ENCODE measurements at places on chromosomes 2 and 18.

- DNase-seq: no peak
Measured at GRCh38 chr2:170742896-170743529, 27.2 kb upstream of the ERICH2 start.

GRCh38 chr2:112154246-112155117, 16.3 kb downstream of the FBLN7 start:
- no peak for DNase-seq

GRCh38 chr2:226720948-226721347, 78.7 kb downstream of the IRS1 start:
- DNase-seq: no peak

DNA sequence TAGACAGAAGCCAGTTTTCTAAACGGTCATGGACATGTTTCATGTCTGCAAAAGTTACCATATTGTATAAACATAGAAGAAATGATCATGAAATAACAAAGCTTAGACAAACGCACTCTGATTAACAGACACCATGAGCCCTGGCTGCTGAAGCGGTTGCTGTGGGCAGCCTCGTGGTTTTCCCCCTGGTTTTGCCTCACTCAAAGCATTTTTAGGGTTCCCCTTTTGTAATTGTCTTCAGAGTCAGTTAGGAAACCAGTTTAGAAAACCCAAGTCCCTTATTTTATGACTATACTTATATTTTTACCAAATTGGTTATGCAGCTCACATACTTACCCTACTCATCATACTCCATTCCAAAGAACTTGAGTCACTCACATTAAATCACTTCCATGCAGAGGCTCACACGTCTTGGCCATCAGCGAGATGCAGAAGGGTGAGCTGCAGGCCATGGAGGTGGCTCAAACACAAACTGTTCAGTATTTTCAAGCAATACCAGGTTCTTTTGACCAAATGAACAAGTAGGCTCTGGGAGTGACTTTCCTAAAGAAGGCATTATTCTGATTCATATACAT, 105.6 kb upstream of the SALL3 start:
- peak; percentile 13 for DNase-seq

DNA sequence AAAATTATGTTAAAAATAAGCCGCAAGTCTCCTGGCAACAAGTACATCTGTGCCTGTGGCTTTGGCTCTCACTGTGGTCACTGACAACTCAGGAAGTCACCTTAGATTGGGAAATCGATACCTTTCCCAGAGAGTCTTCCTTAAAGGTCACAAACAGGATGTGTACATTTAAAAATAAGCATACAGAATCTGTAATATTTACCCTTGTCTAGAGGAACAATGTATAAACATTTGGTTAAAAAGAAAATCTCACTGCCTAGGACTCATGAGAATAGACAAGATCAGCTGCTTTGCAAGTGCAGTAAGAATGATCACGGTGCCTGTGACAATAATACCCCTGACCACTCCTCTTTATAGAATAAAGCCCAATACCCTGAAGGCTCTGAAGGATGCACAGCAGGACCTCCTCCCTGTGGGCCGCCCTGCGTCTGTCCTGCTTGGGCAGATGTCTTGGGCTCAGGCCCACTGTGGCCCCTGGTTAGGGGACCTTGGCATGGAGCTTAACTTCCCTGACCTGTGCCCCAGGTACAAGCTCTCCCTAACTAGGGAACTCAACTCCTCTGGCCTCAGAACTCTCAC, 98.0 kb upstream of the MGAT4A start:
- no peak for DNase-seq

DNA sequence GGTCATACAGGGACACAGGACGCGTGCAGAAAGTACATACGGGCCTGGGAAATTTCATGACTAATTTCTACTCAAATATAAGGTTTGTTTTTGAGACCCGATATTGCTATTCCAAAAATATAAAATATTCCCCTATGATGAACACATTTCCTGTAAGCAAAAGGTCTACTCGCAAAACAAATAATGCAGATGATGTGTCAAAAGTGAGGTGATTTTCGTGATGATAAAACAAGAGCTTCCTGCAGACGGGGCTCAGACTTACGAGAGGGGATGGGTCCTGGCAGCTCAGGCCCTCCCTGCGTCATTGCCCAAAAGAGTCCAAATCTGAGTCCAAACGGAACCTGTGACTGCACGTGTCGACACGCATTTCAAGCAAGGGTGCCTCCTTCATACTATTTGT, 62.7 kb downstream of the MBP start:
- no peak for DNase-seq

GRCh38 chr18:76410033-76410432, 85.0 kb downstream of the ZNF516 start:
- DNase-seq: no peak

DNA sequence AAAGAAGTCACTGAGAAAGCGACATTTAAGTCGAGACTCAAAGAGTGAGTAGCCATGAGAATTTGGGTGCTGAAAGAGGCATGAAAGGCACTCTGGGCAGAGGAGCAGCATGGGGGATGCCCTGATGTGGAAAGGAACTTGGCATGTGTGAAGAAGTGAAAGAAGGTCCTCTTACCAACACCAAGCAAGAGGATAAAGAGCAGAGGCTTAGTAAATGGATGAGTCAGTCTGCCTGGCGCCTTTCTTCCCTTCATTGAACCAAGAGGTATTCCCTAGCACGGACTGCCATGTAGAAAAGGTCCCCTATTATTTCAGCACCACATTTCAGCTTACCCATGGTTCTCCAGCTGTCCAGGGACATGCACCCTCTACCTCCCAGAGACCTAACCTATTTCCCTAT, 221.1 kb upstream of the NRP2 start:
- no peak for DNase-seq

DNA sequence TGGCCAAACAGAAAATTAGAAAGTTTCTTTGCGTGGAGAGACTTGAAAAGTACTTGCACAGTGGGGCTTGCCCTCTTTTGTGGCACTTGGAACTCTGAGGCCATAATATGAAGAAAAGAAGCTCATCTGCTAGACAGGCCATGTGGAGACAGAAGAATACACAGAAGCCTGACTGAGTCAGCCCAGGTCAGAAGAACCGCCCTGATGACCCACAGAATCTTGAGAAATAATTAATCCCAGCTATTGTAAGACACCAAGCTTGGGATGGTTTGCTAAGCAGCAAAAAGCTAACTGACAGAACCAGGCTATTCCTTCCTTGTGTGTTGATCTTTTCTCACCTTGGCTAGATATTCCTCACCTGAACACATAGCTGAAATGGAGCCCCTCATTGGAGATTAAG, 33.7 kb downstream of the G6PC2 start:
- peak; percentile 14 for DNase-seq

DNA sequence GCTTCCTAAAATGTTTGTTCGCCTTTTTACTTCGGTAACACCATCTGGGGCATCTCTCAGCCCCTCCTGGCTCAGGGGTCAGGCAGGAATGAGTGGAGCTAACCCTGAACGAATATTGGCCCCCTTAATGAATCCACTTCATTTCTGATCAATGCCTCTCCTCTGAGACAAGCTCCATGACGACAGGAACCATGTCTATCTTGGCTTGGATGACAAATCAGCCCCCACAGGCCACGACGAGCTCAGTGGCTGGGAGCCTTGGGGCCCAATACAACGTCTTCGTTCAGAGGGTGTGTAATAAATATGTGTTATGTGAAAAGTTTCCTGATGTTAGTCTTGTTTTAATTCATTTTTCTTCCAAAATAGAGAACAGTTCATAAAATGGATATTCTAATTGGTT, 133.0 kb downstream of the COL6A3 start:
- no peak for DNase-seq

DNA sequence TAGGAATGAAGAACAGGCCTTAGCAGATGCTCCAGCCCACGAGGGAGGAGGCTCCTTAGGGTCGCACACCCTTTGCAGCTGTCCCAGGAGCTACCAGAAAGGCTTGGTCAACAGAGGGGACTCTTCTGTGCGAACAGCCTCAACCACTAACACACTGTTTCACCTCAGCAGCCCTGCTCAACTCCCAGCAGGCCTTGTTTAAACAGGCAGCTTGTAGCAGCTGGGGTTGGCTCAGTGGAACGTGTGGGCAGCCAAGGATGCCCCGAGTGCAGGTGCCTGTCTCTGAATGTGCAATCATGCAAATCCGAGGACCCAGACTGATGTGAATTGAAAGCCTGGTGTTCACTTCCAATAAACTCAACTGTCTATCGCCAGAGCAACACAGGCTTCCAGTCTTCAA, 88.7 kb upstream of the CXCR4 start:
- DNase-seq: no peak
